ENCODE measurements at places on chromosomes 4 and X.
A peak's percentile ranks its signal among the peaks of the same experiment; 100 is the strongest.

- DNase-seq = no peak
Observed at GRCh38 chr4:153676984-153677383, 7.1 kb upstream of the TLR2 start.

- no peak for DNase-seq
Observed at GRCh38 chrX:155211208-155211607, 5.1 kb upstream of the VBP1 start.

GRCh38 chrX:15946783-15947580, 92.4 kb upstream of the AP1S2 start:
- no peak for DNase-seq

- no peak for DNase-seq
Observed at GRCh38 chr4:113162089-113162488, 112.6 kb downstream of the ANK2 start.

GRCh38 chr4:173370130-173370476, 651 bp upstream of the SAP30 start:
- peak; percentile 62 for DNase-seq

- DNase-seq = no peak
Observed at GRCh38 chr4:156295676-156296195, 342.1 kb upstream of the CTSO start.

GRCh38 chr4:39043861-39044363, 11.7 kb upstream of the TMEM156 start:
- DNase-seq = no peak

- DNase-seq = no peak
Observed at GRCh38 chrX:20727447-20727846, 460.7 kb upstream of the RPS6KA3 start.

DNA sequence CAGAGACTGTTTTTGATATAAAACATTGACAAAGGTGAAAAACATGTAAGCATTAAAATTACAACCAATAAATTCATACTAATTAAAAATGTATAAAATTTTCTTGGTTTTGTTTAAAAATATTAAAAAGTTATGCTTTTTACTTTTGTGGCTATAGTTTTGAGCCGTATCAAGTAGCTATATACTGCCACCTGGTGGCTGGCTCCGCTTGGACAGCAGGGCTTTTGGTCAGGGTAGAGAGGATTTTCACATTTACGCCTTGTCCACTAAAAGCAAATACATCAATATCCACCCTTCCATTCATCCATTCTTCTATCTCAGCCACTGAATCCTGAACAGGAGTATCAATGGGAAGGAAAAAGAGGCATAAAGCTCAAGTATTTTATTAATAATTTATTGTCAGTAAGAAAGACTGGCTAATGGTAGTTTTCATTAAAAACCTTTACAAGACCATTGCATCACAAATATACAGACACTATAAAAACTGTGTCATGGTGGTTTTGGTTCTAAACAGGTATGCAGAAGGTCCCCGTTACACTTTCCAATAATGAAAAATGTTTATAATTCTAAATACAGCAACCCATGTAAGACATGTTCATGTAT, 32.1 kb upstream of the MTNR1A start:
- peak; percentile 62 for DNase-seq

GRCh38 chr4:71732066-71732465, 51.8 kb downstream of the GC start:
- DNase-seq = no peak

DNA sequence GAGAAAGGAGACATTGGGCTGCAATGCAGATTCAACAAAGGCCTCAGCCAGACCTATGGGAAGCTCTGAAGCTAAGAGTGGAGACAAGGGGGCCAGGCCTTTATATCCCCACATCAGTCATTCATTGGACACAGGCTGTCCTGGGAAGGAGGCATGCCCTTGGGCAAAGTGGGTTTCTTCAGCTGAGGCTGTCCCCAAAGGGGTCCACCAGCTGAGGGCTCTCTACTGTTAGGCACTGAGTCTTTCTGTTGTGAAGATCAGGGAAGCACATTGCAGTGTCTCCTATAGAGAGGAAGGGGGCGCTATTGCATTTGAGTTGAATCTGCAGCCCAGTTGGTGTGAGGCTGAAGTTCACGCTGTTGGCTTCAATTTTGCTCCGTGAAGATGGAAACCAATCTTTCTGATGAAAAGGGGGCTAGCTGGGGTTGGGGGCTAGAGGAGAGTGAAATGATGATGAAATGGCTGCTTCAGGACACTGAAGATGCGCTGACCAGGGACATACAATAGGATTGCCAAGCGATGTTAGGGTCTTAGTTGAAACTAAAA, 48.0 kb downstream of the SLC25A5 start:
- DNase-seq = peak; percentile 13

GRCh38 chr4:2886622-2887021, 43.0 kb downstream of the ADD1 start:
- DNase-seq = no peak

GRCh38 chr4:148998719-148999118, 556.5 kb upstream of the NR3C2 start:
- DNase-seq = no peak

- DNase-seq = peak; percentile 57
Observed at GRCh38 chr4:153750197-153750817, 9.5 kb downstream of the RNF175 start.

DNA sequence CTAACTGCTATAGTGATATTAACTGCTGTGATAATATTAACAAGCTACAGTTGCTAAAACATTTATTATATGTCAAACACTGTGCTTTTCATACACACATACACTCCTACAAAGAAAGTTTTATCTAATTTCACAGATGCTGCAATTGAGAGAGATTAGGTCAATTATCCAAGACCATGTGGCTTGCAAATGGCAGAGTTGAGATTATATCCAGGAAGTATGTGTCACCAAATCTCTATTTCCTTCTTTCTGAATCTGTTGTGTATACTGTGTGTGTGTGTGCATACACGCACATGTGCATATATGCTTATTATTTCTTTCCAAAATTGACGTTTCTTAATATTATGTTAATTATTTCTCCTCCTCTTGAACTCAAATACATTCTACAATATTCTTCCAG, 775.9 kb upstream of the FTHL17 start:
- DNase-seq = no peak

- DNase-seq = no peak
Observed at GRCh38 chr4:155010376-155010775, 198.1 kb upstream of the NPY2R start.

DNA sequence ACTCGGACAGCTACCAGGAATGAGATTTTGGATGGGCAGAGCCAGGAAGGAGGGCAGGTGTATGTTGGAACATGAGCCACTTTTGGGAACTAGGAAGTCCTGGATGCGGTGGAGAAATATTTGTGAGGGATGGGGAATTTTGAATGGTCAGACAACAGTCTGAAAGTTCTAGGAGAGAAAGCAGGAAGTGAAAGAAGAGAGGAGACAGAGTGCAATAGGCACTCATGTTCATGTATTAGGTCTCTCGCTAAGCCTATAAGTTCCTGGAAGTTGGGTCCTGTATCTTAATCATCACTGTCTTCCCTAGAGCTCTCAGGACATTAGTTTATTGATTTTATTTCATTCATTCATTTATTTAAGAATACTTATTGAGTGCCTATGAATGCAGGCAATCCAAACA, 65.7 kb upstream of the CITED1 start:
- DNase-seq = no peak

DNA sequence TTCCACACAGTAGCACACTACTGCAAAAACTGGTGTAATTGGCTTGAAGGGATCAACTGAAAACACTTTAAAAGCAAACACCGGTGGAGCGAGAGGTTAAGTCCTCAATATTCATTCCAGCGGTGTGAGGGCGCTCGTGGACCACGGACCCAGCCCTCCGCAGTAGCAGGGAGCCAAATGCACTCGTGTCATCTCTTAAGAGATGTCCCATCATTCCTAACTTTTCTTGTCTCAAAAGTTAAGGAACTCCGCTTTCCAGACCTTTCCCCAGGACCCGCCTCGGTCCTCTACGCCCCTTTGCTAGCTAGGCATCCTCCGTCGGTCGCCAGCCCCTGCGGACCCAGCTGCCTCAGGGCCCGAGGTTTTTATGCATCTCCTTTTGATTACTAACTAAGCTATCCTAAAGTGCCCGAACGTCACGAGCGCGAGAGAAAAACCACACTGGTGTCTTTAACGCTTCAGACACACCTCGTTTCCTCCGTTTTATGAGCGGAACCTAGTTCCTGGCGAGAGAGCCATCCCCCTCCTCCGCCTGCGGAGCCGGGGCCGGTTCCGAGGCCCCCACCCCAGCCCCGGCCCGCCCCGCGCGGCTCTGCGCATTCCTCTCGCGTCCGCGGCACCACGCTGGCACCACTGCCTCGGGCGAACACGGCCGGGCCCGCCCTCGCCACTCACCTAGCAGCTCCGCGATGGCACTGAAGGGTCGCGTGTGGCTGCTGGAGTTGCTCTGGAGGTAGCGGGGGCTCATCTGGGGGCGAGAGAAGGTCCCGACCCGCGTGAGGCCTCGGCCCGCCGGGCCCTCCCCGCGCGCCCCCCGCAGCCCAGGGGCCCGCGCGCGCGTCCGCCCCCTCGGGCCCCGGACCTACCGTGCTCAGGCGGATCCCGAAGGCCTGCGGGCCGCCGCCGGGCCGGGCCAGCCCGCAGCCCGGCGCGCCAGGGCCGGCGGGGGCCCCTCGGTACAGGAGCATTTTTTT, 723 bp downstream of the MORC4 start:
- peak; percentile 35 for DNase-seq

DNA sequence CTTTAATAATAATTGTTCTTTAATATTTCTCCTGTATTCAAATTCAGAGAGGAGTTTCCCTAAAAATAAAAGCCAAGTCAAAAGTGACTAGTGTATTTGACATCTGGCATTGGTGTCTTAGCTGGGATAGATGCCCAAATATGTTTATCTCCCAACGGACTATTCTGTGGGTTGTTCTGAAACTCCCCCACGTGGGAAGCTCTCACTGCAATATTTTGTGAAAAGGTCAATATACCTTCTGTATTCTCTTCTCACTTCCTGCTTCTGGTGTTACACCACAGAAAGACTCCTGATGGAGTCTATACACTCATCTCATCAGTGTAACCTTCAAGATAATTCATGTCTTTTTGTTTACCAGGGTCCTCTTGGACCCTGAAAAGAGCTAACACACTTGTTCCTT, 2052.8 kb upstream of the TENM3 start:
- DNase-seq = no peak

GRCh38 chrX:1601051-1601767, 9.8 kb downstream of the AKAP17A start:
- DNase-seq = no peak

DNA sequence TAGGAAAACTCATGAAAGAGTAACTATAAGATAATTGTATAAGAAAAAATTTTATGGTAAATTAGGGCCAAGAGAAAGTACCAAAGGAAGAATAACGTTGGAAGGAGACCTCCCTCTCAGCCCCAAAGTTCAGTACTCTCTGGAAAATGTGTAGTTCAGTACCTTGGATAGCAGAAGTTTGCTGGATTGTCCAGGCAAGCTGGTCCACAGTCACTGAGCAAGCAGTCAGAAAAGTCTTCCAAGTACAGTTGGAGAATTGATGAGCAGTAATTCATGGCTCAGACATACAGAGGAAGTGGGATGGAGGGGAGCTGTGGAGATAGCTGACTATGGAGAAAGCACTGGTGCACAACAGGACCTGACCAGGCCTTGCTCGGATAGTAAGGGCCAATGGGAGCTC, 598.2 kb upstream of the NDST4 start:
- DNase-seq = no peak

DNA sequence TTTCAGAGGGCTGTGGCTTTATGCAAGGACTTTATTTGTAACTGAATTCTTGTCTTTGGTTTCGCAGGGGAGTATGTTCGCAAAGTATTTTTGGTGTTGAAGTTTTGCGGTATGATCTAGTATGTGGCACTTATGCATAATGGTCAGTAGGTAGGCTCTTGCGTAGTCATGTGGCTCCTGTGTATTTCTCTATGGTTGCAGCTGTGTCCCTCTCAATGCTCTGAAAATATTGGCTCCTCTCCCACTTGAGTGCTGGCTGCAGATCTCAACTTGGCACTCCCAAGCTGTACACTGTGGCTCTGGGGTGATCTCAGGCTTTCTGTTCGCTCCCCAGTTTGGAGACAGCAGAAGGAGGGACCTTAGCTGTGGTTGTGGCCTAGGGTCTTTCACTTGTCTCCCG, 24.8 kb downstream of the ARMCX5 start:
- DNase-seq = no peak
